ENCODE measurements at places on chromosomes 6 and 20.

DNA sequence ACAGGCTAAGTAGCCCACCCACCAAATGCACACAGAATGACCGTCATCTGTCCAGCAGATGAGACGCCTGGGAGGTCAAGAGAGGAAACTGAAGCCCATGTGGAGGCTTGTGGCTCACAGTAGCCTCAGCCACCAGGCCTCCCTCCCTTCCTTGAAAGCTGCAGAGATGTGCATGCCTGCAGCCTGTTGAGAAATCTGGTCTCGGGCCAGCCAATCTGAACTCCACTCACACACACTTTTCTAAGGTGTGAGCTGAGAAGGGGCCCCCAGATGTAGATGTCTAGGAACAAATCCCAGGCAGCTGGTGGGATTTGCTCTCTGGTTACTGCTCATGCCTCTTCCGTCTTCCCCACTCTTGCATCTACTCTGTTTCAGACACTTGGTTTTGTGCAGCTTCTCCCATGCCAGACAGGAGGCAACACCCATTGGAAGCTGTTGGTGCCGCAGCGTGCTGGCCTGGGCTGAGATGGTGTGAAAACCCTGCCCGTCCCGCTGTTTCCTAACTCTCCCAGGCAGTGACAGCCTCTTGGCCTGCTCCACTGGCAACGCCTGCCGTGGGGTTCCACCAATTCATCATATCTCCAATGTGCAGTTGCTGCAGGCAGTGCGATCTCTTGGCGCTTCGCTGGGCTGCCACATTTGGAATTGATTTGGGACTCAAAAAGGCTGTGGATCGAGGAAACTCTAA, 24.1 kb upstream of the PAX1 start:
- no peak for DNase-seq

GRCh38 chr6:144174006-144174405, 23.7 kb downstream of the STX11 start:
- DNase-seq, result no peak

DNA sequence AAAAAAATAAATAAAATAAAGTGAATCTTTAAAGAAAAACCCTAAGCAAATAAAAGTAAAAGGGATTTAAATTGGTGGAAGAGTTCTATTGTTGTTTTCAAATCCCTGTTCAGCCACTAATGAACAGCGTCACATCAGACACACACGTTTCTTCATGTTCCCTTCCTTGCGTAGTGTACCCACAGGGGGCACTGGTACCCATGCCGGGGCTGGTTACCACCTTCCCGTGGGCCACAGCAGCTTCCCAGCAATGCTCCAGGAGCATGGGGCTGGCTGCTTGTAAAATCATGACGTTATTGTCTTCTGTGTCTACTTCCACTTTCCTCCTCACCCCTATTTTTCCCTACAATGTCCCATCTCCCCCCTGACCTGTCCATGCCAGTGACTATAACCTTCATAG, 988.7 kb downstream of the KIF16B start:
- no peak for DNase-seq

GRCh38 chr6:156720691-156721685, 56.2 kb upstream of the ARID1B start:
- DNase-seq, result no peak

DNA sequence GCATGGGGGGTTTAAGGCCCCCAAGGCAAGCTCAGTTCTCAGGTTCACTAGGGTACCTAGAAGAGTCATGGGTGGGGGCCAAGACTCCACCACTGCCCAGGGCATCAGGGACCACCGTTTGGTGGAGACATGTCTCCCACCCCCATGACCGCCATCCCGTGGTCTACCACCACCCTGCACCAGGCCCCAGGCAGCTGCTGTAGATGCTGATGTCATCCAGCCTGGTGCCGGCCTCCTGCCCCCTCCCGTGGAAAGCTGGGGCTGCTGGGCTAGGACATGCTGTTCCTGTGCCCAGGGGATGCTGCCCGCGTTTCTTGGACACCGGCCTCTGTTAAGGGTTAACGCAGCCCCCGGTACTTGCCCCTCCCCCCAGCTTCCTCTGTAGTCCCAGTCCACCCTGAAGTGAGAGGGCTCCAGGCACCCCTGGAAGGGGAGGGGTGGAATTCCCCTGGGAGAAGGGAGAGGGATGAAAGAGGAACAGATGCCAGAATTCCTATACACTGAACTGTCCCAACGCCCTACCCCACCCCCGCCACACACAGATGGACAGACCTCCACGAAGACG, 587 bp downstream of the IP6K3 start:
- no peak for DNase-seq

- no peak for DNase-seq
These were observed 88.3 kb downstream of the CEBPB start for GRCh38 chr20:50278684-50279531.

DNA sequence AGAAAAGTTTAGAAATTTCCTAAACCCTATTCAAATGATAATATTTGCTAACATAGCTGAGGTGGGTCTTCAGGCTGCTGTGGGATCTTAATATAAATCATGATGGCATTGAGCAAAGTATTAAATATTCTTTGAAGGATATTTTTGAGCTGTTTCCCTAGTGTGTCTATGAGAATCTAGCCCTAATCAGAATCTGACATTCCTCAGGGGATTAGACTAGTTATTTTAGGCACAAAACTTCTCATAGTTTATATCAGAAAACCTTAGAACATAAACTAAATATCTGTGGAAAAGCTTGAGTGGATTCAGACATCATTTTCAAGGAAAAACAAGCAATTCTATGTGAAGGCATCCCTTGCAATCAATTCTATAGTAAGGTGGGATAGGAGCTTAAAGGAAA, 594.5 kb downstream of the RFPL4B start:
- no peak for DNase-seq

GRCh38 chr20:44684047-44684967, 30.9 kb upstream of the CCN5 start:
- no peak for DNase-seq

DNA sequence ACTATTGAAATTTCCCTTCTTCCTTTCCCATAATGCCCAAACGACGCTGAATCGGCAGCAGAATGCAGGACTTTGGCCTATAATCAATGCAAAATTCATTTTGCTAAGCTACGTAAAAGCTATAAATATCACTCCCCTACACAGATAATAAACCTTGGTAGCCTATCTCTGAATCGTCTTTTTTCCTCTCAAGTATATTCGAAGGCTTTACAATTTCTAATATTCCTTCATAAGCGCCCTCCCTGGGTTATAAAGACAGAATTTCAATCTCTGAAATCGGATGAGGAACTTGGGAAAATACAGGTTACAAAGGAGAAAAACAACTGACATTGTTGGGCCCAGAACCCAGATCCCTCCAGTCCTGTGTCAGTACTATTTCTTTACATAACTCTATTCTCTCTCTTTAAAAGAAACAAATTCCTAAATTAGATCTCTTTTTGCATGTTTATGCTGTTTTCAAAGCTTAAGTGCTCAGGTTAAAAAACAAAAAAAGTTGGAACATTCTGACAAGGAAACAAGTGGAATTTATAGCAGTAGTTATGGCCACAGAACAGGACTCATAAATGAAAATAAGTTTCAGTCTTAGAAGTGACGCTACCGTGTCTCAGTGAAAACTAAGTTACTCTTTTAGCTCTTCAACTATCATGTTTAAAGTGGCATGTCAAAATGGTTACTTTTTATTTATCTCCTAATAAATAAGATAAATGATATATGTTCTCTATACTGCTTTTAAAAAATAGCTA, 84.5 kb downstream of the SESN1 start:
- DNase-seq, result no peak

DNA sequence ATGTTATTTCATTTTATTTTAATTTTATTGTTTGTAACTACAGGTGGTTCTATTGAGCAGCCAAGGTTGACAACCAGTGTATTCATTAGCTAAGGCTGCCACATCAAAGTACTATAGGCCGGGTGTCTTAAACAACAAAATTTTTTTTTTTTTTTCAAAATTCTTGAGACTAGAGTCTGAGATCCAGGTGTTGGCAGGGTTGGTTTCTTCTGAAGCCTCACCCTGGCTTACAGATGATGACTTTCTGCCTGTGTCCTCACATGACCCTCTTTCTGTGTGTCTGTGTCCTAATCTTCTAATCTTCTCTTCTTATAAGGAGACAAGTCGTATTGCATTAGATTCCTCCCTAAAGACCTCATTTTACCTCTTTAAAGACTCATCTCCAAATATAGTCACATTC, 208.4 kb downstream of the MANEA start:
- no peak for DNase-seq

GRCh38 chr20:42553374-42553773, 636.3 kb downstream of the PTPRT start:
- DNase-seq, result no peak

DNA sequence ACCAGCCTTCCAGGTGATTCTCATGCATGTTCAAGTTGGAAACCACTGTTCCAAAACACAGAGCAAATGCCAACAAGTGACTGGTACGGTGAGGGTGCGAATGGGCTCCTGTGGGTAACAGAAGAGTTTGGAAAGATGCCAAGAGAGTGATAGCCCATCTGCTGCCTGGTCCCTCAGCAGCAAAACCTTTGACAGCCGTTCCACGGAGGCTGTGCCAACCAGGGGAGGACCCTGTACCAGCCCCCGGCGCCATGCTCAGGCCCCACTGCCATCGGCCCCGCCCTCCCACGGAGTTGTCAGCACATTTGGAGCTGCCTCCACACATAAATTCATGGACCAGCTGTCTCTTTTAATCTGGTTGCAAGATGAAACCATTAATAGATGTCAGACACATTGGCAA, 4.4 kb upstream of the PTPRT start:
- no peak for DNase-seq

DNA sequence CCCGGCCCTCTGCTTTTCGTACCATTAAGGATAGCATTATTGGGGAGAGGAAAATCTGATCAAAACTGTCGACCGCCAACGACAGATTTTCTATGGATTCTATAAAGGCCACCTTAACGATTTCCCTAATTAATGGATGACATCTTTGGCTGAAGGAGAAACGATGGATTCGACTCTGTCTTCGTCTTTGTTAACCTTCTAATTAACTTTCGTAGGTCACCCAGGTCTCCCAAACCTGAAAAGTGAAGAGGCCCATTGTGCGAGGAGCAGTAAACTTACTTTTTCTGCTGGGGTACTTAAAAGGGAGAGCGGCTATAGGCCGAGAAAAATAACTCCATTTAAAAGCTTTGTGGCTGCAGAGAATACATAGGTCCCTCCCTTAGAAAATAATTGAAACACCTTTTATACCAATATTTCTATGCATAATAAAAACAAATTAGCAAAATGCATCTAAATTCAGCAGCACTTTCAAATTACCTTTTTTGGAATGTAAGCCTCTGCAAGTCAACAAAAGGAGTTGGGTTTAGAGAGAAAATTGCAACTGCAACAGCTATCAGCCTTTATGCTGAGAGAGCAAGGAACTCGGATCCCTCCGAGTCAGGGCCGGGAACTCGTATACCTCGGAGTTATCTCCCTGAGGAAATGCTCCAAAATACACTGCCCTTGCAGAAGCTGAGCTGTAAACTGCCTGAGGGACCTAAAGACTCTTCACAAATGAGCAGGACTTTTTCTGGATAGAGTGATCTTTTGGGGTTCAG, 31.4 kb upstream of the NR2E1 start:
- DNase-seq, result no peak

Data from esophagus squamous epithelium (tissue), 5 donors.